ENCODE measurements at places on chromosomes 5 and 9.

DNA sequence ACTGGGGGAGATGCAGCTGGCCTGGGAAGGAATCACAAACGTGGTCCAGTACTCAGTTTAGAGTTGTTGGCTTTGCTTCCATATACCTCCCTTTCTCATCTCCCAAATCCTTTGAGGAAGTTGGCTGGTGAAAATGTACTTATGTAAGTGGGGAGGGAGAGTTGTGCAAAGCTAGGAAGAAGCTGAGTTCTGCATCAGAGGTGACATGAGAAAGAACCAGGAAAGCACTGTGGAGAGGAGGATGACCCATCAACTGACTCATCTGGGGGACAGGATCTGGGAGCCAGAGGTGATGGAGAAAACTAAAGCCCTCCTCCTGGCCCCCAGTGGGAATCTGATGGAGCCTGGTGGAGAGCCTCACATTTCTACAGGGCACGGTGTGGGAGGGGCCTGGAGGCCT lies 16.2 kb downstream of the KCNMB1 start:
- DNase-seq, result no peak

DNA sequence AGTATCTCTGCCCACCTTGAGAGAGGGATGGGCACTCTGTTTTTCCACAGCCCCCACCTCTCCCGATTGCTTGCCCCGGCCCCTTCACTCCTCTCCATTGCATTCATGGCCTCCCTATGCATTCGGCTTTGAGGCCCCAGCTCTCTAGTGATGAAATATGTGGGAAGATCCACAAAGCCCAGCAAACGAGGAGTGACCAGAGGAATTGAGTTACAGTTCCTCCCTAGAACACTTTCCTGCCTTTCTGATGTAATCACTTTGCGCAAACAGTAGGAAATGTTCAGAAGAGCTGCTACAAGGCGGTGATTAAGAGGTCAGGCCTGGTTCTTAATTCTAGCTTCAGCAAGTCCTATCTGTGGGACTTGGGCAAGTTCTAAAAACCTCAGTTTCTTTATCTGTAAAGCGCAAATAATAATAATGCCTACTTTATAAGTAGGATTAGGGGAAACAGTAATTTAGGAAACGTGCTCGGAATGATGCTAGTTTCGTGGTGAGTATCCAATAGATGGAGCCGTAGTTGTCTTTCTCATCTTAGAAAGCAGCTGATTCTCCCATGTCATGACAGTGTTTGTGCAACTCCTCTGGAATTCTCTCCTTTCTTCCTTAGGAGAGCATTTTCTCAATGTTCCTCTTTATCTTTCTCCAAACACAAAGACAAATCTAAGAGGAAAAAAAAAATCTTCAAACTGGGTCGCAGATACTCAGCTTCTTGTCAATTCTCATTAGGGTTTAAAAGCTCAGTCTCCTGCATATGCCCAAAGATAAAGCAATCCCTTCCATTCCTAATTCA lies 99.5 kb upstream of the MSX2 start:
- no peak for DNase-seq

- DNase-seq, result no peak
Observed at GRCh38 chr9:137462396-137462985, 3.4 kb upstream of the NSMF start.

GRCh38 chr5:166535641-166536040 lies 1755.8 kb upstream of the WWC1 start:
- DNase-seq, result no peak

- DNase-seq, result no peak
Observed at GRCh38 chr9:121394292-121394691, 24.2 kb upstream of the STOM start.

GRCh38 chr5:25646421-25647341 lies 1001.9 kb upstream of the CDH10 start:
- DNase-seq, result no peak

GRCh38 chr5:133698646-133699526 lies 86.5 kb upstream of the FSTL4 start:
- no peak for DNase-seq

DNA sequence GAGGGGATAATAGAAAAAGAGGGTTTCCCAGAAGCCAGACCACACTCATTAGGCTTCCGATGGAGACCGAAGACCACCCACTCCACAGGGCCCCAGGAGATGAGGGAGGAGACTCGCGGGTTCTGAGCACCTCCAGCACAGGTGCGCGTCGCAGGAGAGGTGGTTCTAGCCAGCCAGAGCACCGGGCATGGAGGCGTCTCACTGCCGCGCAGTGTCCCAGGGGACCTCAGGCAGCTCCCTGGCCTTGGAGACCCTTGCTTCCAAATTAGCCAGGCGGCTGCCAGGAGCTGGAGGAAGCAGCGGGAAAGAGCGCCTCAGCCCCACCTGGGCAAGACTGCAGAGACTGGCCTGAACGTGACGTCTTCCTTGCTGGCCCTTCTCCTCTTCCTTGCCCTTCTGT lies 115.4 kb upstream of the FBXL7 start:
- no peak for DNase-seq

- DNase-seq, result no peak
Observed at GRCh38 chr5:5678909-5679308, 256.4 kb downstream of the ICE1 start.

GRCh38 chr9:87766697-87767096 lies 40.8 kb downstream of the CTSL start:
- no peak for DNase-seq

DNA sequence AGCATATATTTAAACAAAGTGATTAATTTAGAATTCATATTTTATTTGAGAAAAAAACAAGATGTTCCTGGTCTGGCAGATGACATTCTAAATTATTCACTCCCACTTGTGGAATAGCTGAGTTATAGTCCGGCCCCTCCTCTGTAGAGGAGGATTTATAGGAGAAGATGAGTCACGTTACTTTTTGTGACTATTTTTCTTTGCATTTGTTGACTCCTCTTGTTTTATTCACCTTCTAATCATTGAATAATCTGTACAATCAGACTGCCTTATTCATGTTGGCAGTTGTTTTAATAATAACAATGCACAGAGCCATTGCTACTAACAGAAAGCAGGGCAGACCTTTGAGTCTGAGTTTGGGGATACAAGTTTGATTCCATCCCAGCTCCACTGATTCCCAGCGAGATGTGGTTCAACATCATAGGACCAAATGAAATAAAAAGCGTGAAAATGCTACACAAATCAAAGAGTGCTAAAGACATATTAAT lies 23.2 kb downstream of the DOCK8 start:
- DNase-seq, result no peak

- no peak for DNase-seq
Observed at GRCh38 chr5:38403406-38403805, 145.0 kb downstream of the EGFLAM start.

DNA sequence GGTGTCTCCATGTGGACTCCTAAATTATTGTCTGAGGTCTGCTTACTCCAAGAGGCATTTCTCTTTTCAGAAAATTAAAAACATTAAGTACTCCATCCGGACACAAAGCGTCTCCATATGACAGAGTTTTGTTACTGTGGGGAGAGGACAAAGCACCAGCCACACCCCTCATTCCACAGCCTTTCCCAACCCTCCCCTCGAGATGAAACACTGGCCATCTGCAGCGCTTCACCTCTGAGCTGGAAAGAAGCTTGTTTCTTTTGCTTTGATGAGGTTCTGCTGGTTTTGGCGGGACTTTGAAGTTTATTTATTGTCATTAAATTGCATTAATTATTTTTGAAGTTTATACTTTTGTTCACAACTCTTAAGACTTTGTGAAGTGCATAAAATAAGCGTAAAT lies 27.6 kb upstream of the NKD2 start:
- DNase-seq, result no peak

DNA sequence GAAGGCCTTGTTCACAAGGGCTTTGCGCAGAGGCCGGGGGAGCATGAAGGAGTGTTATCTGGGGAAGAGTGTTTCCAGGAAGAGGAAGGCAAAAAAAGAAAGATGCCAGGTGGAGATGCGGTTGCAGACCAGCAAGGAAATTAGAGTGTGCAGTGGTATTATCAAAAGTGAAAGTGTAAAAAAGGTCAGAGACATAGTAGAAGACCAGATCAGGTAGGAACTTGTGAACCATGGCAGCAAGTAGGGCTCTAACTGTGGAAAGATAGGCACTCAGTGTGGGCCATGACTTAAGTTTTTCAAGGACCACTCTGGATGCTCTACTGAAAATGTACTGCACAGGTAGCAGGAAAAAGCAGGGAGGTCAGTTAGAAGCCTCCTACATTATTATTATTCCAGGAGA lies 90.1 kb upstream of the SPOCK1 start:
- DNase-seq, result no peak
